ENCODE measurements at places on chromosomes 4 and X.

GRCh38 chr4:150217808-150218207, 139.6 kb downstream of the DCLK2 start:
- DNase-seq, result no peak

GRCh38 chrX:54248309-54248708, 65.3 kb upstream of the FAM120C start:
- DNase-seq, result no peak

DNA sequence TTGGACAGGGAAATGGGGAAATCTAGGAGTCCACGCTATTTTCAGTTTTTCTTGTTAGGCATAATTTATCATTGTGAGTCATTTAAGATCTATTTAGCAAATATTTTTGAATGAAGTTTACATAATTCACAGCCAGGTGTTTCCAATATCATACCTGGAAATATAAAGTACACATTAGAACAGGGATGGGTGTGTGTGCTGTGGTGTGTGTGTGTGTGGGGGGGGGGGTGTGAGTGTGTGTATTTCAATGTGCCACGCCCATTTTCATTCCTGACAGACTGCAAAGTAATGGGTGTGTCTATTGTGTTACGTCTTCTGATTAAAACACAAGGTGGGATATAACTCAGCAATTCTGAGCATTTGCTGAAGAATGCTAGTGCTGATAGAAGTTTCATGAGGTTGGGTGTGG, 33.2 kb downstream of the ARHGAP10 start:
- no peak for DNase-seq

- no peak for DNase-seq
Measured at GRCh38 chr4:183971929-183972490, 66.9 kb downstream of the STOX2 start.
